ENCODE measurements at places on chromosomes 7 and 10.

GRCh38 chr7:99499371-99499720, 735 bp downstream of the ZNF394 start:
- no peak for DNase-seq

DNA sequence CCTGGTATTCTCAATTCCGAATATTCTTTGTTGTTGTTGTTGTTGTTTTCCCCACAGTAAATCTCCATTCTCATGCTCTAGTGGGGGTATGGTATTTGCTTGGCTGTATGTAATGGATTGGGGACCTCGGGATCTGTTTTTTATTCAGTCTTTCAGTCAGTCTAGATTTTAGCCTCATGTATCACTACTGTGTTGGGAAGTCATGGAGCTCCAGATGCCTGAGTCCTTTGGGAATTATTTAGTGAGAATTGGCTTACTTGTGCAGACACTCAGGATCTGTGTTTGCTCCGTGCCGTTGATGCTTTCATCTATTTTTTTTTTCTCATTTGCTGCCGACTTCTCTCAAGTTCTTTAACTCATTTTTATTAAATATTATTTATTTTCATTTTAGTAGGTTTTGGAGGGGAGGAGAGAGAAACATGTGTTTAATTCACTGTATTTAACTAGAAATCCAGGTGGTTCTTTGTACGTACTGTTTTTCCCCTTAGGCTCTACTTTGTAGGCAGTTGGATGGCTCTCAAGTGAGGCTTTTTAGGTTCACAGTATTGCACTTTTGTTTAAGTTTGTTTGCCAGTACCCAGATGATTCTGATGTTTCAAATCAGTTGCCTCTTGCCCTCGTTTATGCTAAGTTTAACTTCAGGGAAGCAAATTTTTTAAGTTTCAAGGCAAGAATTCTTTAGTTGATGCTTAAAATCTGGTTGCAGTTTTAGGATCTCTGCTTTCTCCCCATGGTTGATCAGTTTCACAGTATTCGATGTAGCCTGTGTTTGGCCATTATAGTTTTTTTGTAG, 36.9 kb downstream of the ZNRF2 start:
- no peak for DNase-seq

GRCh38 chr7:35613150-35613549, 81.8 kb downstream of the HERPUD2 start:
- peak; percentile 38 for DNase-seq

DNA sequence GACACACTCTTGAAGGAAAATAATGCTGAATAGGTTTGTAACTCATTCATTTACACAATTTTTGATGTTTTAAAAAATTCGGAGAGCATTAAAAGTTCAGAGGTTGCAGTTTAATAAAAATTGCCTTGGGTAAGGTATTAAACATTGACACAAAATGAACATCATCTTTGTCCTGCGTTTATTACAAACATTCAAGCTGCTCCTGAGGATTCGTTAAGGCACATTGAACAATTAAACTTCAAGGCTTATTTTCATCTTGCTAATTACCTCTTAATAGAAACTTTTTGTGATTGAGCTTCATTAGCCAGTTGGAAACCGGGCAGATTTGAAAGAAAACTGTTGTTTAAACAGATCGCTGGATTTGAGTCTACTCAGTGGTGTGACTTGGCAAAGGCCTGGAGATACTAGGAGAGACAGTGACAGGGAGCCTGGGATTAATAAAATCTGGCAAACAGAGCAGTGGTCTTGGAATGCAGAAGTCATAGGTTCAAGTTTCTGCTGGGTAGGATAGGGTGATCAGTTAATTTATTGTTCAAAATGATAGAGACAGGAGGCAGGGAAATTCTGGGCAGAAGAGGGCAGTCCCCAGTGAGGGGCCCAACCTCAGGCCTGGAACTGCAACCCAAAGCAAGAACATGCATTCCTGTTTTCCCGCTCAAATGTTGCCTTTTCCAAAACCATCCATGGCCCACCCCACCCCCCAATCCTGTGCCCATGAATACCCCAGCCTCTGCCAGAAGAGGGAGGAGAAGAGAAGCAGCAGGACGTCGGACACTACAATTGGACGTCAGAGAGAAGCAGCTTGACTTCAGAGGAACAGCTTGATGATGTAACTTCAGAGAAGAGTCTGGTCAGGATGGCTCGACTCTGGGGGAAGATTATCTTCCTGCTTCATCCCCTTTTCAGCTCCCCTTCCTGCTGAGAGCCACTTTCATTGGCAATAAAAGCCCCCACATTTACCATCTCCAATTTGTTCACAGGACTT, 43.5 kb upstream of the SLC35G1 start:
- DNase-seq = no peak

- DNase-seq = no peak
These were observed 660 bp downstream of the ANKRD16 start for GRCh38 chr10:5888843-5889623.

GRCh38 chr7:69418869-69419670, 179.2 kb upstream of the AUTS2 start:
- no peak for DNase-seq

DNA sequence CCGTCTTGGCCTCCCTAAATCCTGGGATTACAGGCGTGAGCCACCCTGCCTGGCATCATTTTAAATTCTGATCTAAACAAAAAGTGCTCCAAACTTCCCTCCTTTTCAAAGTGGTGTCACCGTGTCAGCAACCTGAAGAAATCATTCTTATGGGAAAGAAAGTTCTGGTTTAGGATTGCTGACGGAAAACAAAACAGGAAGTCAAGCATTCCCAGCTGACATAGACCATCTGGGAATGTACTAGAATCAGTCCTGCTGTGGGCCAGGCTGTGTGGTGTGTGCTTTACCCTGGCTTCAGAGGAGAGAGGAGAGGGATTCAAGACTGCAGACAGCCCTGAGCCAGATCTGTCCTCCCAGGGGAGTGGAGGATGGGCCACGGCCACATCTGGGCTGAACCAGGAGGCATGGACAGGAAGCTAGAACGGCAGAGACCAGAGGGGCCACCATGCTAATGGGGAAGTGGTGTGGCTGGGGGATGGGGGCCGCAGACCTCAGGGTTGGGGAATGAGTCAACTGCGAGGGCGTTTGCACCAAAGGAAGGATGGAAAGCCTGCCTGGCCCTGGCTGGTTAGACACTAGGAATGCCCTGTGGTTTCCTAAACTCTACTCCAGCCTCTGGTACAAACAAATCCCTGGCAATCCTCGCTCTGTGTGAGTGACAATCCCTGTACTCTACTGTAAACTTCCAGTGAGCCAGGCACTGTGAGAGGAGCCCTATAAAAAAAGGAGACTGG, 16.7 kb upstream of the CLIP2 start:
- peak; percentile 91 for DNase-seq

GRCh38 chr10:77873536-77874380, 52.8 kb downstream of the DLG5 start:
- no peak for DNase-seq

- DNase-seq = no peak
These were observed 462.9 kb downstream of the PTPRN2 start for GRCh38 chr7:158124671-158125079.

GRCh38 chr7:139523199-139523941, at the start of gene CLEC2L:
TSS of gene CLEC2L (plus strand) at chr7:139523685. CDS start at chr7:139523928, 243 bp downstream.
- no peak for DNase-seq
